ENCODE measurements at places on chromosomes 3 and 15.

- no peak for DNase-seq
Observed at GRCh38 chr3:156016902-156017301, 103.5 kb upstream of the KCNAB1 start.

- no peak for DNase-seq
Observed at GRCh38 chr15:81336568-81336967, 12.6 kb upstream of the STARD5 start.

DNA sequence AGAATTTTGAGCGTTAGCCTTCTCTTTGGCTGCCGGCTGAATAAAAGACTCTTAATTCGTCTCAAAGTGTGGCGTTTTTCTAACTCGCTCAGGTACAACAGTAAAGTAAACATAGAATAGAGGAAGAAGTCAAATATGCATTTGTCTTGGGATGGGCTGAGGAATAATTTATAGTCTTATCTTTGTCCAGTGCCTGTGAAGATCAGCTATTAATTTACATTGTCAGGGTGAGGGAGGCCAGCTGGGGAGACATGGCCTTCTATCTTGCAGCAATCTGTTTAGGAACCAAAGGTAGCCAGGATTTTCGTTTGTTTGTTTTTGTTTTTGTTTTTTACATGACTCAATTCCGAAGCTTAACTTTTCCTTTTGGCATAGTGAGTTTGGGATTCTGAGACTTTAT lies 100.2 kb downstream of the VPS8 start:
- no peak for DNase-seq

- no peak for DNase-seq
Observed at GRCh38 chr15:74653426-74654102, 37.9 kb downstream of the CLK3 start.

GRCh38 chr3:141477224-141477623 lies 9.6 kb upstream of the RASA2 start:
- DNase-seq, result no peak

DNA sequence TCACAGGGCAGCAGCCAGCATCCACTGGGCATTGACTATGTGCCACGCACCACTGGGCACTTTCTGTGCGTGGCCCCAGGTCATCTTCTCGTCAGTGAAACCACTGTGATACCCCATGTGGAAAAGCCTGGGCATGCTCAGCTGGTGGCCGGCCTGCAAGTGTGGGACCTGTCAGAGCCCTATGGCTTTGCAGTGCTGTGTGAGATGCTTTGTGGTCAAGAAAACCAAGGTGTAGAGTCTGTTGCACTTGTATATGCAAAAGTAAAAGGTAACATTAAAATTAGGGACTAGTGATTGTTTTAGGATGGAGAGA lies 69.5 kb downstream of the PGPEP1L start:
- no peak for DNase-seq

DNA sequence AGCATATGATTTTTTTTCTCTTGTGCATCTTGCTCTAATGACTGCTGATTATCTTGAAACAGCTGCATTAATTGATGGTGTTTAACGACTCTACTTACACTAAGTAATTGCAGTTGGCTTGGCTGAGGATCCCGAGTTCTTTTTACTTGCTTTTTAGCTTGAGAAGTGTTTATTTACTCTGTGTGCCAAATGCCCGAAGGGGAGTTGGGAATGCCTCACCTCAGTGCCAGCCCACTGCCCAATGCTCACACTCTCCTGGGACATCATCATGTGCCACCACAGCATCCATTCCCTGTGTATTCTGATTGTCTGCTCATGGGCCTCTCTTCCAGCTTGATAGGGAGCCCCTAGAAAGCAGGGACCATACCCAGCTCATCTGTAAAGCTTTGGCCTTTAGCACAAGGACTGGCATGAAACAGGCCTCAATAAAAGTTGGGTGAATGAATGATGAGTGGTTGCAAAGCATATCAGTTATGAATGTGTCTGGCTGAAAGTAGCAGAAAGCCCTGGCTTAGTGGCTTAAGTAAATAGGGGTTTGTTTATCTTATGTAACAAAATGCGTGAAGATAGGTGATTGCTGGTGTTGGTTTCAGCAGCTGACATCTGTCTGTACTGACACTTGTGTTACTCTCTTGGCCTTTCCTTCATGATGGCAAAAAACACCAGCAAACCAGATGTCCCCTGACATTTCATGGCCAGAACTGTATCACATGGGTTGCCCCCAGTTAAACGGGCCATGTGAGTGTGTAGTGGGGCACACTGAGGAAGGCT lies 8.1 kb downstream of the PXYLP1 start:
- DNase-seq, result no peak

- DNase-seq, result no peak
Observed at GRCh38 chr3:10482631-10483363, 22.6 kb downstream of the ATP2B2 start.

- DNase-seq, result no peak
Observed at GRCh38 chr15:33005582-33005981, 188.9 kb downstream of the FMN1 start.

- DNase-seq, result no peak
Observed at GRCh38 chr3:76656531-76657070, 383.3 kb upstream of the ROBO2 start.

GRCh38 chr3:23711916-23712494 lies 93.8 kb upstream of the UBE2E1 start:
- no peak for DNase-seq

GRCh38 chr3:195113048-195113447 lies 157.9 kb downstream of the XXYLT1 start:
- DNase-seq, result no peak

GRCh38 chr3:139120086-139121056 lies 75.7 kb upstream of the PRR23C start:
- DNase-seq, result no peak

GRCh38 chr3:14725013-14725412 lies 50.1 kb downstream of the C3orf20 start:
- DNase-seq, result no peak

GRCh38 chr3:2317521-2317920 lies 218.9 kb downstream of the CNTN4 start:
- DNase-seq, result no peak

- DNase-seq, result no peak
Observed at GRCh38 chr15:26866298-26867199, at the start of gene GABRA5. Gene GABRA5 (plus strand): TSS chr15:26867062. CDS start chr15:26869249, 2,187 bp downstream.

DNA sequence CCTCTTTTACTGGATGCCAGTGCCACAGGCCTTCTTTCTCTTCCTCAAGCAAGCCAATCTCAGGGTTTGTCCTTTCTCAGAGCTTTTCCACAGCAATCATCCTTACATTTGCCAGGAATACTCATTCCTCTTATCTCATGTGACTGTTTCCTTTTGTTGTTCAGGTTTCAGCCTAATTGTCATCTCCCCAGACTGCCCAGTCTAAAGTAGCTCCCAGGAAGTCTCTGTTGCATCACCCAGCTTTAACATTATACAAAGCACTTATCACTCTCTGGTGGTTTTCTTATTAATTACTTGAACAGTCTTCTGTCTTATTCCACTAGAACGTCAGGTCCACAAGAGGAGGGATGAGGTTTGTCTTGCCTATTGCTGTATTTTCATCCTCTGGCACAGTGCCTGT lies 65.8 kb downstream of the CADPS start:
- DNase-seq, result no peak

DNA sequence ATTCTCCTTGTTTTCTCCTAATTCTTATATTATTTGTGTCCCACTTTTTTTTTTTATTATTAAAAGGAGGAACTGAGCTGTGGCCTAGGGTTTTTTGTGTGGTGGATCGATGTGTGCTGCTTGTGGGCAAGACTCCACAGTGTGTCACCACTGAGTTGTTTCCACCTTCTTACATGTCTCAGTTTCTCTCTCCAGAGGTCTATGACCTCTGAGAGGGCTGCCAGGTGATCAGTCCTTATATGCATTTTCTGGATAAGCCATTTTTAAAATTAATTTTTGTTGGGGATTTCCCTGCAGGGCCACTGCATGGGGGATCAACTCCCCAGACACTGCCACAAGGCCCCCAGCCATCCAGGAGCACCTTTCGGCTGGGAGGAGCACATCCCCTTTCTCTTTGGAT lies 27.8 kb downstream of the IQCF6 start:
- DNase-seq, result no peak

DNA sequence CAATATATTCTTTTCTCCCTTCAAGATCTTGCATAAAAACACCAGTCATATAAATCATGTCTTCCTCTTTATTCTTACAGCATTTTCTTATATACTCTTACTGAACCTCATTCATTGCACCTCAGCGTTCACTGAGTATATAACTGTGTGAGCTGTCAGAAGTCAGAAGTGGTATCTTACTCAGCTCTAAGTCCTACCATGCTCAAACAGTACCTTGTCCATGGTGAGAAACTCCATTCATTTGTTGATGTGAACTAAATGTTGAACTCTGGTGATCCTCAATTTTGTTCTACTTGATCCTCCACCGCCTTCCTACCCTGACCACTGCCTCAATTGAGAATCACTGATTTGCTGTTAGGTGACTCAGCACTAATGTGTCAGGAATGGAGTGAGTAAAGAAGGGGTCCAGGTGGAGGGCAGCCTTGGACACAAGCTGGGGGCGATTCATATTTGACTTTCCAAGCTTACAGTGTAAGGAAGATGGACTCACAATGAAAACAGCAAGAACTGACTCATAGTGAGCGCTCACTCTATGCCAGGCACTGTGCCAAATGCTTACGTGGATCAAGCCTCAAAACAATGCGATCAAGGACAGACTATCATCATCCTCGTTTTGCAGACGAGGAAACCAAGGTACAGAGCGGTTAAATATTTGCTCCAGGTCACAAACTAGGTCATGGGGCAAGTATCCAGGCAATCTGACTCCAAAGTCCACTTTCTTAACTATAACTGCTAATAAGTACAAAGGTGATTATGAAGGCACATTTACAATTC lies 13.5 kb upstream of the ZFYVE19 start:
- peak; percentile 12 for DNase-seq

- DNase-seq, result no peak
Observed at GRCh38 chr3:121821421-121822199, 13.2 kb downstream of the IQCB1 start.

- no peak for DNase-seq
Observed at GRCh38 chr3:195896361-195897080, 11.8 kb downstream of the TNK2 start.

DNA sequence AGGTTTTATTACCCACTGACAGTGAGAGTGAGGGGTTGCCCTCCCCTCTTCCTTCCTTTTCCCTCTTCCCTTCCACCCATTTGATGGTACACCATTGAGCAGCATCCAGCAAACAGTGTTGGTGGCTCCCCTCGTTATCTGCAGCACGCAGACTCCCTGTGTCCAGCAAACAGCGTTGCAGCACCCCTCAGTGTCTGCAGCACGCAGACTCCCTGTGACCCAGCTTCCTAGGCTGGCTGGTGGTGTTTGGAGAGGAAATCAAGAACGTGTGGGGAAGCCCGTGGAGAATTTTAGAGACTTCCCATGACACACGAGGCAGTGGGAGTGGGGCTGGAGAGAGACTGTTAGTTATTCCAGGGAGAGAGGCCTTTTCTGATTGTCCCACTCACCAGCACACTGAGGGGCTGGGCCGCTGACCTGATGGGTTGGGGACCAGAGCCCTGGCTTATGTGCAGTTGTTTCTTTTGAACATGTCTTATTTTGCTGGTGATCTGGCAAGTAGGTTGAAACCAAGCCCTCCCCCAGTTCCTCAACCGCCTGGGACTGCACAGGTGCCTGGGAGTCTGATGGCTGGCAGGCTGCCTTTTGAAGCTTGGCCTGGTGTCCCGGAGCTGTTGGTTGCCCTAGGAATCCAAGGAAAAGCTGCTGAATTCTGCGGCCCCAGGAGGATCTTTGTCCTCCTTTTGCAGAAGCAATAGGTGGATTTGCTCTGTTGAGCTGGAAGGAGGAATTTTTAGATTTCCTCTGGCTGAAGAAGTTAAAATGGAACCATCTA lies 19.0 kb downstream of the APBA2 start:
- DNase-seq, result no peak

DNA sequence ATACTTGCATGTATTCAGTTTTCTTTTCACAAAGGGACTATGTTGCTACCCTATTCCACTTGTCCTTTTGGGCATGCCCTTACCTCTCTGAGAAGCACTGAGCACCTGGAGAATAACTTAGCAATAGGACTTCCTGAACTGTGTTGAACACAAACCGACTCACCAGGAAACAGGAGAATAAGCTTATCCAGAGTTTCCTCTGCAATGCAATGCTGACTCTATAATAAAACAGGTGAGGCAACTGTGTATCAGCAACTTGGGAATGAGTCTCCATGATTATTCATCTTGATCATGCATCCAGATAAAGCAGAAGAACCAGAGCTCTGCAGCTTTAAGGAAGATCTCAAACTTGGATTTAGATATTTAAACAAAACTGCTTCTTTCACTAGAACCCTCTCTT lies 806.5 kb downstream of the IGSF11 start:
- DNase-seq, result no peak

- DNase-seq, result no peak
Observed at GRCh38 chr15:33565094-33565493, 254.3 kb downstream of the RYR3 start.

DNA sequence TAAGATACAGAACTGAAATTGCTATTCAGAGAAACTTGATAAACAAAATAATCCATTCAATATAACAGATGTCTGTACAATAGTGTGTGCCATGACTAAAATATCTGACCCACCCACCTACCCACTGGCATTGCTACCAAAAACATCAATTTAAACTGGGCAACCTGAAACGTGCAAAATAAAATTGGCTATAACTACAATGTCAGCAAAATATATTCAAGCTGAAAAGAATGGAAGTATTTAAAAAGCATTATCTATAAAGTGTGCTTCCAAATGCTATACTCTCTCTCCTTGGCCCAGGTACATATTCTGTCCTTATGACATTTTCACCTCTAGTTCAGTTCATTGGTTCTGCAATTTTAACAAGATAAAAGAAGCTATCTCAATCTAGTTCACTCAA lies 379.6 kb upstream of the ATP11B start:
- no peak for DNase-seq

DNA sequence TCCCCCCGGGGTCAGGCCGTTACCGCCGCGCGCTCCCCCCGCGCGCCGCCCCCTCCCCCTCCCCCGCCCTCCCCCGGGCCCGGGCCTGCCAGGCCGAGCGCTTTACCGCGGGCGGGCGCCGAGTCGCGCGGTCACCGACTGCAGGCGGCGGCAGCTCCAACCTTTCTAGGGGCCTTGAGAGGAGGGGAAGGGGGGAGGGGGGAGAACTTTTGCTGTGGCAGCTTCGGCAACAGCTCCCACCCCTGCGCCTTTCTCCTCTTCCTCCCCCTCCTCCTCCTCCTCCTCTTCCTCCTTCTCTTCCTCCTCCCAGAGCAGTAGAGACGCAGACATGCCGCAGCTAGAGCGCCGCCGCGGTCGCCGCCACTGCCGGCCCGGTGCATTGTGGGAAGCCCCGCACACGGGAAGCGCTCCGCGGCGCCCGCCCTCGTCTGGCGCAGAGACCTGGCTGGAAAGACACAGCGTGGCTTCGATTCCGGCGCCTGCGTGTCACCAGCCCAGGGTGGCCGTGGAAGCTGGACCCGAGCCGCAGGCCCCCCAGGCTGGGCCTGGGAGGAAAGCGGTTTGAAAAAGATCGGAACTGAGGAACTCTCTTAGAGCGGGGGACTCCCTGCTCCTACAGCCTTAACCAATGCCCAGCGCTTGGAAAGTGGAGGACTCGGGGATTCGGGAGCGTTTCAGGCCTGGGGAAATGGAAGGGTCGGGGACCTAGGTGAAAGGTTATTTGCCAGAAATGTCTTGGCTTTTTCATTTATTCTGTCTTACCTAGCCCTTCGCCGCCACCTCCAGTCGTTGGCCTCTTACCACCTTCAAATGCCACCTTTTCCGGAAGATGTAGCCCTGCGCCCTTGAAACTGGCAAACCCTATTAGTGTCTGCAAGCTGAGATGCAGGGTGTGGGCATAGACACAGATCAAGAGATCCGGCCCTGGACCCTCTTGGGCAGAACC lies at the start of gene ZNF148:
Gene ZNF148, minus strand, starts transcription at position 330 of the 946 bp plus-strand sequence. CDS start 61,685 bp downstream, outside the sequence.
- DNase-seq, result peak; percentile 78

- no peak for DNase-seq
Observed at GRCh38 chr3:161156936-161157335, 51.8 kb upstream of the B3GALNT1 start.

Measured in stimulated activated CD8-positive, alpha-beta memory T cell treated with anti-CD3 and anti-CD28 coated beads, Interleukin-7, amount 100 ng/mL, for 48 hours (primary cell).